ENCODE measurements at places on chromosomes 12 and 14.

GRCh38 chr12:55631056-55631455 lies 5.6 kb upstream of the OR10P1 start:
- no peak for DNase-seq

GRCh38 chr12:110077800-110078199 lies 29.5 kb upstream of the C12orf76 start:
- DNase-seq: no peak

DNA sequence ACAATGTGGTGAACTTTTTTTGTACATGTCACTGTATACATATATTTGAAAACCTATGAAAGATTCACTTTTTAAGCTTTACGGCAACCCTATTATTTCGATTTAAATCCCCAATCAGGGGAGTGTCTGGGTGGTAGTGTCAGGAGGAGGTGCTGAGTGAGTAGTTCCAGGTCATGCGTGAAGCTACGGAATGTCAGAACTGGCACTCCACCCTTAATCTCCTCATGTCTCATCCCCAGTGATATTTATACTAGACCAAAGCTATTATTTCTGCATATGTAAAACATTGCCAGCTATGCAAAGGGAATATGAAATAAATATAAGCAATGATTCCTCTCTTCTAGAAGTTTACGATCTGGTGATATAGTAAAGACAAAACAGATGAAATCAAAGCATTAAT lies 12.3 kb downstream of the NR1H4 start:
- no peak for DNase-seq

GRCh38 chr14:22980672-22981089 lies 1.7 kb downstream of the AJUBA start:
- DNase-seq: no peak

GRCh38 chr12:118126119-118126757 lies 9.7 kb upstream of the PEBP1 start:
- DNase-seq: no peak

DNA sequence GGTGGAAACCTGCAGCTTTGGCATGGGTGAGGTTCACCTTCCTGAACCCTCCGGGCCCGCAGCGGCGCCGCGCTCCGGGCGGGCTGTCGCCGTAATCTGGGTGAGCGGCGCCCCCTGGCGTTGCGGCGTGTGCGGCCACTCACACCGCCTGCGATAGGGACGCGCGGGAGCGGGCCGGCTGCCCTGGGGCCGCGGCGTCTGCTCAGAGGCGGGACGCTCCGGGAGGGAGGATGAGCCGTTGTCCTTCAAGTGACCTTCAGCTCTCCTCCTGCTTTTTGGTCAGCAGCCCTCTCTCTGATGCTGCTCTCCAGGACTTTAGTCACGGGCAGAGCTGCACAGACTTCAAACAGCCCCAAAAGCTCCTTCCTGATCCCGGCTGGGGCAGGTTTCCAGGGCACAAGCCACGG lies 211.7 kb upstream of the FKBP4 start:
- DNase-seq: peak; percentile 55

- DNase-seq: no peak
These were observed 71.4 kb downstream of the PAPOLA start for GRCh38 chr14:96573473-96574100.

DNA sequence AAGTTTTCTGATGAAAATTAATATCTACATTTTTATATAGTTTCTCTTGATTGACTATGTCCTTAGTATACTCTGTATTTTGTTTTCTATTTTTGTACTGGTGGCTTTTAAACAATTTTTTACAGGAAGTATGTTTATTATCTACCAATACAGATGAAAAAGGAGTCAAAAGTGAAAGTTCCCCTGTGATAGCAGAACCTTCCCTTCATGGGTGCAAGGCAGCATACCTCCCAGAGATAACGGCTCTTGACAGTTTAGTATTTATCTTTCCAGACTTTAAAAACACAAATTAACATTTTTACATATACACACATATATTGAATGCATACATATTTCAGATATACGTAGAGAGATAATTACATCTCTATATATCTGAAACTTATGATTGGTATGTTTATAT lies 17.1 kb upstream of the FAM234B start:
- no peak for DNase-seq

DNA sequence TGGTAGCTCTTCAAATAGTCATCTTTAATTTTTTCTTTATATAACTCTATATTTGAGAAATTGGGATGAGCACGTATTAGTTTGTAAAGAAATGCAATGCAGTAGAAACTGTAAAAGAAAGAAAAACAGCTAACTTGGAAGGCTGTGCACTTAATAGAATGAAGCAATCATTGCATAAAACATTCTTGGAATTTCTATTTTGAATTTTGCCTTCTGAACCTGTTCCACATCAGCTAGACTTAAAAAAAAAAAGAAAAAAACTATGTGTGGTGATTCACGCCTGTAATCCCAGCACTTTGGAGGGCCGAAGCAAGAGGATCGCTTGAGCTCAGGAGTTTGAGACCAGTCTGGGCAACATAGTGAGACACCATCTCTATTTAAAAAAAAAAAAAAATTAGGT lies 29.4 kb downstream of the SCN8A start:
- no peak for DNase-seq

DNA sequence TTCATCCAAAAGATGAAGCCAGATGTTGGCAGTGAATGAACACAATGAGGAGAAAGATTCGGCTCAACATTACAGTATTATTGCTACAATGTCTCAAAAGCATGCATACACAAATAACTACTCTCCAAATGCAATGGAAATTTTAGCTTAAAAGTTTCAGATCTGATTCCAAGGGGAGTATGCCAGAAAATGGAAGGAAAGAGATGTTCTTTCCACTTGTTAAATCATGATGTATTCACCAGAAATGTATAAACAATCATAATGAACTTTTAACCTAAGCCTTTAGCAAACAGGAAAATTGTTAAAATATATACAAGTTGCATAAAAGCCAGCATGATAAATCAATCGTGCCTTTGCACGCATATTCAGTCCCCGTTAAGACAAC lies 62.1 kb downstream of the SH2B3 start:
- DNase-seq: no peak

Measured in NCI-H2081 (cell line).